NCI-H187 treated with DMSO at 0.1 percent for 48 hours (cell line): ENCODE measurements at places on chromosomes 11 and 22.

GRCh38 chr11:47545298-47545697 lies 7.6 kb downstream of the CELF1 start:
- DNase-seq: no peak

DNA sequence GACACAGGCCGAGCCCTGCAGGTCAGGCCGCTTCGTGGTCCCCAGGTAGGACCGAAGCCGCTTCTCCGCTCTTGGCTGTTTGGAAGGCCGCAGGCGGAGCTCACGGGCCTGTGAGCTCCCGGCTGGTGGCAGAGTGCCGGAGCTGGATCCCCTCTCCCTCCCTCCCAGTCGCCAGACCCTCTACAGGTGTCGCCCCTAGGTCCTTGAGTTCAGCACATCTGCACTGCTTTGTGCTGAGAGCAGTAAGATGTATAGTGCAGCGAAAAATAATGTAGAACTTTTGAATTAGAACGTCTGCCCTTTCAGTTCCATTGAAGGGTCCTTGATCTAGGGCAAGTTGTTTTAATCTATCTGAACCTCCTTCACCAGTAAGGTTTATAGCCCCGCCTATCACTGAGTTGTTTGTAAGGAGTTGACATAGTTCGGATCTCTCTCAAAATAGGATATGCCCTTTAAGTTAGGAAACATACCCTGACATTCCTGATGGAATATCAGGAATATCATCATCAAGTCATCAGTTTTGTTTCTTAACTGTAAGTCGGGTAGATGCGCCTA lies 419 bp downstream of the ANKRD49 start:
- DNase-seq: no peak

DNA sequence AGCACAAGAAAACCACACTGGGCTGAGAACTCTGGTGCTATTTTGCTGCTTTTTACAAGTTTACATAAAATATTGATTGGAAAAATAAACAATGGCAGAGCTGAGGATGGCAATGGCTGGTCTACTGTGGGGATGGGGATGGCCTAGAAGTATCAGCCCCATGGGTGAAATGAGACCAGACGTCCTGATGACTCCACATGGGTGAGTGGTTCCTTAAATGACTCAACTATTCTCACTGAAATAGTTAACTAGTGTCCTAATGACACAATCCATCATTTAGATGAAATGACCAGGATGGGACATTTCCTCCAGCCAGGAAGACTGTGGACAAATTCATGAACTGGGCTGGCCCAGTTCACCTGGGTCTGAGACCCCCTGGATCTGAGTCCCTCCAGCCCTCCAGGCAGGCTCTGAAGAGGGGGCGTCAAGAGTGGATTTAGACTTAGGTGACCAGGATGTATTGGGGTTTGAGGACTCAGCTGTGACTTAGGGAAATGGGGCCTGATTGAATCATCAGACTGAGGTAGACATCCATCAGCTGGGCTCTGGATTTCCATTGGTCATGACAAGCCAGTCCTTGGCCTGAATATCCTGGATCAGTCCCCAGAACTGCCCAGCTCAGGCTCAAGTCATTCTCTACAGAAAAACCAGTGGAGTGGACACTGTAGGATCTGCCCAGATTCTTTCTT lies 98.2 kb upstream of the IGLL5 start:
- DNase-seq: no peak

DNA sequence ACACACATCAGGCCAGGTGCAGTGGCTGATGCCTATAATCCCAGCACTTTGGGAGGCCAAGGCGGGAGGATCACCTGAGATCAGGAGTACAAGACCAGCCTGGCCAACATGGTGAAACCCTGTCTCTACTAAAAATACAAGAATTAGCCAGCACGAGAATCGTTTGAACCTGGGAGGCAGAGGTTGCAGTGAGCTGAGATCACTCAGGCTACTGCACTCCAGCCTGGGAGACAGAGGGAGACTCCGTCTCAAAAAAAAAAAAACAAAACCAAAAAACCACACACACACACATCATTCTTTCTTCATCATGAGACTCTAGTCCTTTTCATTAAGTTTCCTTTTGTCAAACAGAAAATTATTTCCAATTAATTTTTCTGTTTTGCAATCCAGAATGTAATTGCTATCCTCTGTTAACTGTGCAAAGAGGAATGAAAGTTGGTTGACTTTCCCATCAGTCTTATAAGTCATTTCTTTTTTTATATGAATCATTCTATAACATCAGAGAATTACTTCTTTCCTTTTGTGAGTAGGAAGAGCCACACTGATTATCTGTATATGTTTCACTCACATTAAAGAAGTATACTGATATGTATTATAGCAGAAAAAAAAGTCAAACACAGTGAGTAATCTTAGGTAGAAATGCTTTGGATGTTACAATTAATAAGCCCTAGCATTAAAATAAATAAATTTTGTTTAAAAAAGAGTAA lies 52.2 kb downstream of the HORMAD2 start:
- DNase-seq: no peak

DNA sequence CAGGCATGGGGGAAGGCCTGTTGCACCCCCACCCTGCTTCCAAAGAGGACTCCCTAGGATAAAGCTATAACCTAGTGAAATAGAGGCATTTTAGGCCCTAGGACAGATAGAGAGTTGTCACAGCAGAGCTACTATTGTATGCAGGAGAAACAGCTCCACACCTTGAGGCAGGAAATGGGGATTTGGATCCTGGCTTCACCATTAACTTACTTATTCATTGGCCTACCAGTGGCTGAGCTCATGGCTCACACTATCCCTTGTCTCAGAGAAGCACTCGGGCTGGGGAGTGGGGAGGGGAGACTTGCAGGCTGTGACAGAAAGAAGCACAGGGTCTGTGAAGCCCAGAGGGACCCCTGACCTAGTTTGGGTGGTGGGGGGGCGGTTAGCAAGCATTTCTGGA lies 999 bp upstream of the PDE2A start:
- no peak for DNase-seq

GRCh38 chr11:6229911-6230310 lies 4.5 kb downstream of the FHIP1B start:
- DNase-seq: no peak

DNA sequence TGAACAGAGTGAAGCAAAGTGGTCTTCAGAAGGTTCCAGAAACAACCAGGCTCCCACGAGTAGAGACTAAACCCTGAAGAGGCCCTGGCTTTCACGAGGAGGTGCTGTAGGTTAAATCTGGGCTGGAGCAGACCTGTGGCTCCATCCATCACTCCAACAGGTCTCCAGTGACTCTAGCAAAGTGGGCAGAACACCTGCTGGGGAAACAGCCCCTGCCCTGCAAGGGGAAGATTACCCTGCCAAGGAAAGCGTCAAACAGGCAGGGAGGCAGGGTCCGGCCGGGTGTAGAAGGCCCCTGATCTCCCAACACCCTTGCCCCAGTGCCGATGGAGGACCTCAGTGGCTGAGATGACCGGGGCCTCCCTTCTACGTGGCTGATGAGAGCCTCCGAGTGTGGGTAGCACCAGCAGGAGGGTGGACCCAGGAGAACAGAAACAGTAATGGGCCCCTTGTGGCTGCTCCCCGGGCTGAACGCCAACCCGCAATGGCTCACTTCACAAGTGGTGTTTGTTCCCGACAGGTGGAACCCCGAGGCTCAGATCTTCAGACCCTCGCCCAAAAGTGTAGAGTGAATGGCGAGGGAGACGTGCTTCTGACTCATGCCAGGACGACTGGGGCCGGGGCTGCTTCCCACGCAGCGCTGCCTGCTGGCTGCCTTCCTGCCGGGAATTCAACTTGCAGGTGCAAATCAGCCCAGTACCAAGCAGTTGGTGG lies 112.0 kb downstream of the SHANK2 start:
- no peak for DNase-seq

- DNase-seq: no peak
Measured at GRCh38 chr11:130776061-130776419, 140.2 kb downstream of the SNX19 start.

- DNase-seq: no peak
Measured at GRCh38 chr11:18617688-18618341, 16.3 kb downstream of the SPTY2D1 start.
